Endothelial cell of umbilical vein (primary cell): ENCODE measurements at places on chromosomes 1 and 21.

DNA sequence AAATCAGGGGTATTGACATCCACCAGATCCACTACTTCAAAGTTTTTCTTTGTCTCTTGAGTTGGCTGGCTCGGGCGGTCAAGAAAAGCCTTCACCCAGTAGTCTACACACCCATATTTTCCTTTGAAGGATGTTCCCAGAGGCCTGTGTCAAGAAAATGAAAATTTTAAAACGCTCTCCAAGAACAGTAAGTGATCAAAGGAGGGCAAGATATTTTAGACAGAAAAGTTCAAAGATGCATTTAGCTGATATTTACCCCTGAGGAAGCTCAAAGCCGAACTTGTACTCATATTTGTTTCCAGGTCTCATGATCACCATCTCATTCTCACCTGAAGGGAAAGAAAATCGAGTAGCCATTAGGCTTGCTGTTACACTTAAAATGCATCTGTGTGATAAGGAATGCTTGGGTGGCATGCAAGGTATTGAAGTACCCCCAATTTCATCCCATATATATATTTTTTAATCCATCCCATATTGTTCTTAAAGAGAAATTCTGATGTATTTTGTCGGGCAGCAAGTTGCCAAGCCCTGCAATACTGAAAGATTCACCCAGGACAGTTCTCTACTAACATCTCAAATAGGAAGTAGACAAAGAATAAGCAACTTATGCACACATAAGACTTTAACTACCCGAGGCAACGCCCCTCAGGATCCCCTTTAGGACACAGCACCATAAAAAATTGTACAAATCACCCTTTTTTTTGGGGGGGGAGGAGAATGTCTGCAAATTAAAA, 1.1 kb downstream of the TXNIP start:
- H3K4me3 ChIP-seq, result peak overlapping the region; percentile 97
- no peak overlapping the region for H3K27ac ChIP-seq
- peaks cover 16% of the 10 kb centered on the region for H3K36me3 ChIP-seq
- H3K27me3 ChIP-seq, result no peaks in the 10 kb centered on the region

GRCh38 chr1:53637511-53638359, 101.2 kb downstream of the GLIS1 start:
- no peak overlapping the region for H3K27ac ChIP-seq
- H3K4me3 ChIP-seq, result no peak overlapping the region
- no peak for DNase-seq
- peaks cover 4% of the 10 kb centered on the region for H3K27me3 ChIP-seq

GRCh38 chr21:27586986-27587385, 620.1 kb upstream of the ADAMTS5 start:
- no peak overlapping the region for H3K27ac ChIP-seq
- no peak for DNase-seq
- no peaks in the 10 kb centered on the region for H3K36me3 ChIP-seq
- no peaks in the 10 kb centered on the region for H3K4me1 ChIP-seq
- H3K4me3 ChIP-seq, result no peak overlapping the region
- H3K27me3 ChIP-seq, result no peaks in the 10 kb centered on the region

GRCh38 chr1:207470927-207471326, 16.8 kb downstream of the CR2 start:
- no peak overlapping the region for H3K4me3 ChIP-seq
- H3K27me3 ChIP-seq, result peaks cover 10% of the 10 kb centered on the region
- DNase-seq, result no peak
- H3K4me1 ChIP-seq, result no peaks in the 10 kb centered on the region
- no peaks in the 10 kb centered on the region for H3K36me3 ChIP-seq

DNA sequence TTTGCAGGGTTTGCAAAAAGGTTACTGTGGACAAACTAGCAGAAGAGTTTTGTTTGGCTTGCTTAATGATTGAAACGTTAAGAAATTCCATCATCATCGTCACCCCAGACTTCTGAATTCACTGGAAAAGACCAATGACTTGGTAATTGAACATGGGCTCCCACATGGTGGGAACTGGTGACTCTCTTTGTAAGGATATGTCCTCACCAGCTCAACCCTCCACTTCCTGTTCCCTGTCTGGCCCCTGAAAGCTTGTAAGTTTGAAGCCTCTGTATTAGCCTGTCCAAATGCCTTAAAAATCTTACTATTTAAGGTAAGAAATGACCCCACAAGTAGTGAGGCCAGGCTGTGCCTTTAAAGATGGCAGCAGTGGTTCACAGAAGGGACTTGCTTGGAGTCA, 9.7 kb downstream of the SYT6 start:
- H3K27ac ChIP-seq, result no peak overlapping the region
- DNase-seq, result no peak
- H3K27me3 ChIP-seq, result peaks cover 17% of the 10 kb centered on the region
- H3K4me3 ChIP-seq, result no peak overlapping the region
- no peaks in the 10 kb centered on the region for H3K4me1 ChIP-seq
- H3K36me3 ChIP-seq, result no peaks in the 10 kb centered on the region

GRCh38 chr21:33212159-33212851, 17.4 kb upstream of the IFNAR2 start:
- no peaks in the 10 kb centered on the region for H3K36me3 ChIP-seq
- H3K27me3 ChIP-seq, result no peaks in the 10 kb centered on the region
- peak; percentile 56 for DNase-seq
